Left lung (tissue), 14 donors: ENCODE measurements at places on chromosomes 5 and 9.
A peak's percentile ranks its signal among the peaks of the same experiment; 100 is the strongest.

DNA sequence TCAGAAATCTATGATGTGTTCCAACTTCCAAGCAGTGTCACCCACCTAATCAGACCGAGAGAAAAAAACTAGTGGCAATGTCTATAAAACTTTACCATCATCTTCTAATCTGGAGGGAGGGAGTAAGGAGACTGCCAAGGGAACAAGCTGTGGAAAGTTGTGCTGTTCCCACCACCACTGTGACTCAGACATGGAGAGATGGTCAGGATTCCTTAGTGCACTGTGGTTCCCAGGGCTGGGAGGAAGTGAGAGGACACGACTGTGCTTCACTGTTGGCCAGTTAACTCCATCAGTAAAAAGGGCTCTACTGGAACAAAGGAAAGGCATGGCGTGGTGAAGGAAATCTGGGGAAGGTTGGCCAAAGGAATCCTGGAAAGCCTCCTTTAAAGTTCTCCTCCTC, 18.8 kb downstream of the TICAM2 start:
- DNase-seq: no peak

GRCh38 chr9:1073497-1073896, 23.3 kb downstream of the DMRT2 start:
- DNase-seq: no peak

DNA sequence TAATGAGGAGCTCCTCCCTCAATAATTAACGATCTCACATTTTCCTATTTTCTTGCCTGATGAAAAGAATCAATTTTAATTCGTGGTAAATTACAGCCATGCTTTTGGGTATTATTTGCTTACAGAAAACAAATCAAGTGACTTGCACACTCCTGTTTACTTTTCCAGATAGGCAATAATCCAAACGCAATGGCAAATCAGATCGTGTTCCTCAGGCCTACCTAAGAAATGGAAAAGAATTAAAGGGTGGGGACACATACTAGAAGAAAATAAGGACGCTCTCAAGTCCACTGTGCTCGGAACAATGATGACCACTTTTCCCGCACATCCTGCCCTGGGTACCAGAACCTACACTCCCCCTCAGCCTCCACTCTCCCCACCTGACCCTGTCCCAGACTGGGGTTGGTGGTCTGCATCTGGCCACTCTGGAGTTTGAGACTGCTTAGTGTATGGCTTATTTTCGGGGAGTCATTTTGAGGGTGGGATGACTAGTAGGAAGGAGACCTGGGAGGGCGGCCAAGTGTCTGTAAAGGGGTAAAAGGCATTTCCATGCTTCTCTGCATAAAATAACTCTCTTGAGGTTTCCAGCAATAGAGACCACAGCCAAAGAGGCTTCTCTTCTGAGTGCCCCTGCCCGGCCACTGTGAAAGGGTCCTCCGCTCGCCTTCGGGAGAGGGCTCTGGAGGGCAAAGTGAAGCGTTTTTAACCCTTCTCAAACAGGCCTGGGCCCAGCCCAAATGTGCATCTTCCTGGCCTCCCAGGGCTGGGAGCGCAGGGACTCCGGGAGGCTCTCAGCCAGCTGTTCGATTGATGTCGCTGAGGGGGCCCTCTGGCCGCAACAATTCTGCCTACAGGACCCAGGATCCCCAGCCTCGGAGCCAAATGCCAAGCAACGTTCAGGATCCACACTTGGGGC, 4.5 kb upstream of the OTP start:
- peak; percentile 50 for DNase-seq

DNA sequence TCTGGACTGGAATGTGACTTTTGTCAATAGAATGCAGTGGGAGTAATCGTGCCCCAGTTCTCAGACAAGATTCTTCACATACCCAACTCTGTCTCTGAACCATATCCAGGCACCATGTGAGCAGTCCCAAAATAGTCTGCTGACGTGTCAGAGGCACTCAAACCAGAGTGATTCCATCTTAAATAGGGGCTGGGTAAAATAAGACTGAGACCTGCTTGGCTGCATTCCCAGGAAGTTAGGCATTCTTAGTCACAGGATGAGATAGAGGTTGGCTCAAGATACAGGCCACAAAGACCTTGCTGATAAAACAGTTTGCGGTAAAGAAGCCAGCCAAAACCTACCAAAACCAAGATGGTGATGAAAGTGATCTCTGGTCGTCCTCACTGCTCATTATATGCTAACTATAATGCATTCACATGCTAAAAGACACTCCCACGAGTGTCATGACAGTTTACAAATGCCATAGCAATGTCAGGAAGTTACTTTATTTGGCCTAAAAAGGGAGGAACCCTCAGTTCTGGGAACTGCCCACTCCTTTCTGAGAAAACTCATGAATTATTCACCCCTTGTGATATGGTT, 16.9 kb upstream of the PLCXD3 start:
- no peak for DNase-seq
